ENCODE measurements at places on chromosomes 11 and 22.
A peak's percentile ranks its signal among the peaks of the same experiment; 100 is the strongest.

DNA sequence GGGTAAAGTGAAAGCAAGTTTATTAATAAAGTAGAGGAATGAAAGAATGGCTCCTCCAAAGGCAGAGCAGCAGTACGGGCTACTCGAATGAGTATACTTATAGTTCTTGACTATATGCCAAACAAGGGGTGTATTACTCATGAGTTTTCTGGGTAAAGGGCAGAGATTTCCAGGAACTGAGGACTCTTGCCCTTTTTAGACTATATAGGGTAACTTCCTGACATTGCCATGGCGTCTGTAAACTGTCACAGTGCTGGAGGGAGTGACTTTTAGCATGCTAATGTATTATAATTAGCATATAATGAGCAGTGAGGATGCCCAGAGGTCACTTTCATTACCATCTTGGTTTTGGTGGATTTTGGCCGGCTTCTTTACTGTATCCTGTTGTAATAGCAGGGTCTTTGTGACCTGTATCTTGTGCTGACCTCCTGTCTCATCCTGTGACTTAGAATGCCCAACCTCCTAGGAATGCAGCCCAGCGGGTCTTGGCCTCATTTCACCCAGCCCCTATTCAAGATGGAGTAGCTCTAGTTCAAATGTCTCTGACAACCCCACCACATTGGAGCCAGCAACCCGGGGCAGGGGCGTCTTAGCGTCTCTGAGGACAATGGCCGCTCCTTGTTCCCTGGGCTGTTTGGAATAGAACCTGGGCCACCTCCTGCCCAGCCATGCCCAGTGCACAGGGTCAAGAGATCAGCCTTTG, 34.9 kb upstream of the CD82 start:
- DNase-seq = no peak

DNA sequence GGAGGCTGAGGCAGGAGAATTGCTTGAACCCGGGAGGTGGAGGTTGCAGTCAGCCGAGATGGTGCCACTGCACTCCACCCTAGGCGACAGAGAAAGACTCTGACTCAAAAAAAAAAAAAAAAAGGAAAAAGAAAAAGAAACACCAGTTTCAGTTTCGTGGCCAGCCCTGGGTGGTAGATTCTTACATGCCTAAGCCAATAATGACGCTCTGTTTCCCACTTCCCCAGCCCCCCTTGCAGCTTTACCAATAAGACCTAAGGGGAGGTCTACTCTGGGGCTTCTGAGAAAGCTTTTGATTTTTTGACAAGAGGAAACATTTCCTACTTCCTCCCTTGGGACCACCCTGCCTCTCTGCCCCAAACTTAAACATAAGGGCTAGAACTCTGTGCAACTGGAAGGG, 30.0 kb upstream of the PTPRJ start:
- peak; percentile 23 for DNase-seq

- peak; percentile 48 for DNase-seq
Measured at GRCh38 chr11:65575568-65576231, at the start of gene EHBP1L1. EHBP1L1 (plus strand) TSS chr11:65576053; CDS start chr11:65576303, 250 bp downstream.

- DNase-seq = no peak
Measured at GRCh38 chr11:87809256-87809655, 366.0 kb downstream of the RAB38 start.

DNA sequence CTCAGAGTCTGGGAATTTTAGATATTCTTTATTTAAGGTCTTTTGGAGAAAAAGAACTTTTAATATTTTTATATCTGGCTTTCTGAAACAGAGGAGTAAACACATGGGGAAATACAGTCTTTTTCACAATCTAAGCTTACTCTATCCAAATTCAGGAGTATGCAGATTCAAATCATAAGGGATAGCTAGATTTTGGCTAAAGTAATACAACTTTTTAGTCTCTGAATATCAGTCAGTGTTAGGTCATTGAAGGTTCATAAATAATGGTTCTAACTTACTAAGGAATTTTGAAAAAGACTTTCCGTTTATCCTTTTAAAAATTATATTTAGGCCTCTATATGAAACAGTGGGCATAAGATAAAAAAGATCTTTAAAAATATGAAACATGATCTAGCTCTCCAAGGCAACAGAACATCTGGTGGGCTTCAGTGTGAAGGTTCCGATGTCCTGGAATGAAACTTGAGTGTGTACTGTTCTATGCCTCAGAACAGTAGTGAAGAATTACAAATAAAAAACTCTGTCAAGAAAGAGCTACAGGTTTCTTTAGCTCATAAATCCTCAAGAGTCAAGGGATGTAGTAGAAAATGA, 165.2 kb upstream of the PDGFD start:
- no peak for DNase-seq

DNA sequence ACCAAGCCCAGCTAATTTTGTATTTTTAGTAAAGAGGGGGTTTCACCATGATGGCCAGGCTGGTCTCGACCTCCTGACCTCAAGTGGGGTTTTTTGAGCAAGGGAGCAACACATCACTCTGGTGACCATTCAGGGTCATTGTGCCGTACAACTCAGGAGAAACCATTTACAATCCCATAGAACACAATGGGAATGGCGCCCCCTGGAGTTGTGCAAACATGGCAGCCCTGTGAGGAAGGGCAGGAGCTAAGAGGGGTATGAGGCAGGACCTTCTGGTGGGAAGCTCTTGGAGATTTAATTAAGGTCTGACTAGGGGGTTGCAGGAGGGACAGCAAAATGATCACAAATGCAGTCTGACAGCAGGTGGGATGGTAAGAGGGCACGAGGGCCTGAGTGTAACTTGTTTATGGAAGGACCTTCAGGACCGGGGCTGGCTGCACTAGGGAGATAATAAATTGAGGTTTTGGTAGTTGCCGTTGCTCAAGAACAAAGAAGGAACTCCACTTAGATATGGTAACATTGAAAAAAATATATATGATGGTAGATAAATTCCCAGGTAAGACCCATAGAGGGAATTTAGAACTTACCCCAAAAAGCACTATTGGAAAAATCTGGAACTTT, 9.1 kb upstream of the CSF2RB start:
- DNase-seq = no peak

DNA sequence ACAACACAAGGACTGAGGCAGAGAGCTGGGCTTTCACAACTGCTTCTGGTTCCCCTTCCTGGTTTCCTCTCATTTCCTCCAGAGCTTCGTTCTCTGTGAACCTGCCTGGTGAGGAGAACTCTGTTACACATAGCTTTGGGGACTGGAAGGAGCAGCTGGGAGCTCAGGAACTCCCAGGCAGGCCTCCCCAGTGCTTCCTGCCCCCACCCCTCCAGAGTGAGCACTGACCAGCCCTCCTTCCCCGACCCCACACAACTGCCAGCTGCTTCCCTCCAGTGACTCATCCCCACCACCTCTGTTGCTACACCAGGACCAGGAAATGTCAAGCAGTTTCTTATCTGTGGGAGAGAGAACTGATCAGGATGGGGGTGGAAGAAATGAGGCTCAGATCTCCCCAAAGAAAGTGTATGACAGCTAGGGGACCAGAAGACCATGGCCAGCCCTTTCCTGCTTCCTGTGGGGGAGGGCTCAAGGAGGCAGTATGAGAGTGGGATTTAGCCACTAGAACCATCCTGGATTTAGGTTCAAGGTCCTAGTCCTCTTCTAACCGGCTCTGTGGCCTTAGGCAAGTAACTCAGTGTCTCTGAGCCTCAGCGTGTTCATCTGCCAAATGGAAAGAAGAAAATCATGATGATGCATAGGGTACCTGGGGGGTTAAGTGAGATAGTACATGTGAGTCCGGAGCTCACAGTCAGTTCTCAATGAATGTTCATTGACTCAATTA, 4.5 kb upstream of the TP53I11 start:
- no peak for DNase-seq

GRCh38 chr22:47304854-47305253, 542.4 kb downstream of the TBC1D22A start:
- DNase-seq = no peak

DNA sequence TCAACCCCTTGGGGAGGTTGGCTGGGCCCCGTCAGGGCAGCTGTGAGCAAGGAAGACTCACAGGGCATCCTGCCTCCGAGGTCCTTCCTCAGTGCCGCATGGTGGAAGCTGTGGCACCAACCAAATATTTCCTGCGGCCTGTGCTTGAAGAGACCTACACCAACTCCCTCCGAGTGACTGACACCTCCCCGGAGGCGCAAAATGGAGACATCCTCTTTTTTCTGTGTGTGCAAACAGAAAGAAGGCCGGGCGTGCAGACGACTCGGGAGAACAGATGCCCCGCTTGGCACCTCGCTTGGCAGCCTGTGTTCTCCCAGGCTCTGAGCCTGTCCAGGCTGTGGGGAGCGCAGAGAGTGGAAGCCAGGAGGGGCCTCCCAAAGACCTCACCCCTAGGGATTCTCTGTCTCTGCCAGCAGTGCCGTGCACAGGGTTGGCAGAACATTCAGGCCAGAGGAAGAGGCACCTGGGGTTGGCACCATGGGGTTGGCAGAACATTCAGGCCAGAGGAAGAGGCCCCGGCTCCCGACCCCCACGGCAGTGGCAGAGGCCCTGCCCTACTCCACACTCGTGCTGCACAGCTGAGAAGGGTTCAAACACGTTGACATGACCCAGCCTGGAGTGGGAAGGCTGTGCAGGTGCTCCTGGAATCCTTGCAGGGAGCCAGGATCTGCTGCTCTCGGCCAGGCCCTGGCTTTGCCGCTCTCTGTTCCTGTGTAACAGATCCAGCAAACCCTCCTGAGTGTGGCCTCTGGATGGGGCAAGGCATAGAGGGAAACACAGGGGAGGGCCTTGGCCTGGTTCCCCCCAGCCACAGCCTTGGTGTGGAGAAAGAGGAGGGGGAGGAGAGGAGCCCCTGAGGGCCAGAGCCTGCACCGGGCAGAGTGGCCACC, 805.5 kb downstream of the BRD1 start:
- DNase-seq = no peak

- DNase-seq = peak; percentile 16
Measured at GRCh38 chr11:10653946-10654810, 39.4 kb downstream of the IRAG1 start.

DNA sequence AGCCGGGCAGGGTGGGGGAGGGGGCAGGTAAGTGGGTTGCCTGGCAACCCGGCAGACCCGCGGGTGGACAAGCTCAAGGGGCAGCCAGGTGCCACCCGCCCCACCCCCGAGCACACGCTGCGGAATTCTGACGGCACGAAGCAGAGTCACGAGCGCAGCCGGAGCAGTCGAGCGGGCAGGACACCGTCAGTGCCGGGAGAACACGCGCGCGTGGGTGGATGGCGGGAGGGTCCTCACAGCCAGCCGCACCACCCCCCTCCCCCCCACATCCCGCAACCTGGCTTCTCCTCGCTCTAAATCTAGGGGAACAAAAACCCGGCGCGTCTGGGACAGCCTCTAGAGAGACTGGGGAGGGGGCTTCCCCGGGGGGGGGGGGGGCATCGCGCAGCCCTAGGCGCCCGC, 133.1 kb upstream of the HSD17B12 start:
- DNase-seq = no peak

DNA sequence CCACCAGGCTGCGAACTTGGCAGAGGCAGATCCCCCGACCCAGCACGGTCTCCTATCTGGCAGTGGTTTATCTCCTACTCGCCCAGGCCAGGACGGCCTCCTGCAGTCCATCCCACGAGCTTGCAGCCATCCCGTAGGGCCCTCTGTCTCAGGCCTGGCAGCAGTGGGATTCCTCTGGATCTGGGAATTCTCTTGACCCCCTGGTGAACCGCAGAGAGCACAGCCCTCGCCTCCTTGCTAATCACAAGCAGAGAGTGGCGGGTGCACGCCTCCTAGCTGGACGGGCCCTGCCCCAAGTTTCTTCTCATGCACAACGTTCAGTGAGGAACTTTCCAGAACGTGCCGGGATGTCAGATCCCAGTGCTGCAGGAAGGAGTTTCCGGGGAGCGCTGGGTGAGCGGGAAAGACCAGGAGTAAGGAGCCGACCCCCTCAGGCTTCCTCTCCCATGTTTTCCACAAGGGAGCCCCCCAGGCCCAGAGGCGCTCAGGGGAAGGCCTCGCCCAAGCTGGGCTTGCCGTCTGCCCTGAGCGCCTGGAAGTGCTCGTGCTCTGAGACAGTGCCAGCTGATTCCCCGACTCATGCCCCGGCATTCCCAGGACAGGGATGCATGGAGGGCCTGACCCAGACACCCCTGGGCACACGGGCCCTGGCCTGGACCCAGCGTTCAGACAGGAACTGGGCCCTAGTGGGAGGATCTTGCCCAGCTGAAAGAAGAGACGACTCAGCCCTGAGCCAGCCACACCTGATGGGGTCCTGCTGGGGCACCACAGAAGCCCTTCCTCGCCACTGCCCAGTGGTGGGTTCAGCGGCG, 24.6 kb downstream of the IGF2 start:
- no peak for DNase-seq

DNA sequence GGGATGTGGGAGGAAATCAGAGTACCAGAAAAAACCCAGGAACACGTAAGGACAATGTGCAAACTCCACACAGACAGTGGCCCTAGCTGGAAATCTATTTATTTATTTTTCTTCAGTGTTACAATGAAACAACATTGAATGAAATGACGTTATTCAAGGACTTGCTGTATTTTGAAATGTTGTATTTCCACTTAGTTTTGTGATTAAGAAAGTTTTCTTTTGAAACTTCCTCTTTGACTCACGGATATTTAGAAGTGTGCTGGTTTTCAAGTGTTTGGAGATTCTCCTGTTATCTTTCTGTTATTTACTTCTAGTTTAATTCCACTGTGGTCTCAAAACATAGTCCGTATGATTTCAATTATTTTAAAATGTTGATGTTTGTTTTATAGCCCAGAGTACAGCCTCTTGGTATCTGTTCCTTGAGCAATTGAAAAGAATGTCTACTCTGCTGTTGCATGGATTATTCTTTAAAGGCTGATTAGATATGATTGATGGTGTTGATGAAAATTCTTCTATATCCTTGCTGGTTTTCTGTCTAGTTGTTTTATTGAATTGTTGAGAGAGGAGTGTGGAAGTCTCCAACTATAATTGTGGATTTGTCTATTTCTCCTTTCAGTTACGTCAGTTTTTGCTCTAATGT, 141.0 kb downstream of the ARHGAP20 start:
- no peak for DNase-seq

DNA sequence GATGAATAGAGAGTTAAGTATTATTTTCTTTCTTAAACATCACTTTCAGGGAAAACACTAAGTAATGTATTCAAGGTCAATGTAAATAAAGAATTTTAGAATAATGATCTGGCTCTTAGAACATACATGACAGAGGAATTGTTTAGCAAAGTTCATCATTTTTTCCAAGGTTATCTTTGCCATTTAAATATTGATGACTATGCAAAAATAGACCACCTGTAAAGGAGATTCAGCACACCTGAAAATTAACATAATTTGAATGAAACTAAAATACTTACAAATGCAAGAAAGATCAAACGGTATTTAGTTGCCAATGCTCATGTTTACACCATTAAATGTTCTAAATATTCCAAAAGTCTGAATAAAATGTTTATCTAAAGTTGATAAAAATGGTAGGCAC, 782.6 kb upstream of the CHORDC1 start:
- no peak for DNase-seq
